ENCODE measurements at places on chromosomes 2 and 18. TPM values are rescaled to one million over a fixed set of nuclear protein-coding genes. Genes with fewer than 3 reads are reported as not detected.

Gene AGXT
- total RNA-seq: not detected

Gene CXCR2
- total RNA-seq: not detected

Gene PRKAG3
- total RNA-seq: 0.14 TPM

Gene STON1
- 34.0 TPM for total RNA-seq

Gene RAB17
- total RNA-seq: 12.6 TPM

Gene NT5DC4
- not detected for total RNA-seq

Gene LTBP1
- 99.8 TPM for total RNA-seq

Gene PDK1
- 14.4 TPM for total RNA-seq

Gene NAPG
- total RNA-seq: 23.2 TPM

Data from prostate gland (tissue), 2 donors.